Stimulated activated CD4-positive, alpha-beta T cell treated with anti-CD3 and anti-CD28 coated beads, Interleukin-1b, Interleukin-23, amount 100 ng/mL, for 1 hour (primary cell): ENCODE measurements at places on chromosomes 7 and 10.

- no peak for DNase-seq
These were observed 136.2 kb upstream of the RET start for GRCh38 chr10:42940487-42941294.

- no peak for DNase-seq
These were observed 24.6 kb upstream of the BAMBI start for GRCh38 chr10:28652703-28653102.

DNA sequence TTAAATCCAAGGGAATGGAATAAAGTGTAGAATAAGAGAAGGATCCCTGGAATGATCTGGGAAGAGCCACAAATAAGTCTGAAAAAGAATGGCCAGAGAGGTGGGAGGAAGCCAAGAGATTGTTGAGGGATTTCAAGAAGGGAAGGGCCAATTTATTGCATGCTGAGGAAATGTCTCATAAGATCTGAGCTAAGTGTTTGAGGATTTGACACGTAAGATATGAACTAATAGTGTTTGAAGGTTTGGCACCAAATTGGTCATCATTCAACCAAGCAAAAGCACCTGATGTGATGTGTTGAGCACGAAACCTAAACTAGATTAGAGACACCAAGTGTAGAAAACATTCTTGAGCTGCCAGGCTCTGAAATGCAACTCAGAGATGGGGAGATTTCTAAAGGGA is 97.9 kb downstream of the TSPAN12 start:
- DNase-seq, result no peak

GRCh38 chr7:77760809-77761453 is 37.3 kb downstream of the TMEM60 start:
- no peak for DNase-seq
